IMR-90 (cell line): ENCODE measurements at places on chromosomes 2 and 18. TPM values are rescaled to one million over a fixed set of nuclear protein-coding genes. Genes with fewer than 3 reads are reported as not detected.

DNA sequence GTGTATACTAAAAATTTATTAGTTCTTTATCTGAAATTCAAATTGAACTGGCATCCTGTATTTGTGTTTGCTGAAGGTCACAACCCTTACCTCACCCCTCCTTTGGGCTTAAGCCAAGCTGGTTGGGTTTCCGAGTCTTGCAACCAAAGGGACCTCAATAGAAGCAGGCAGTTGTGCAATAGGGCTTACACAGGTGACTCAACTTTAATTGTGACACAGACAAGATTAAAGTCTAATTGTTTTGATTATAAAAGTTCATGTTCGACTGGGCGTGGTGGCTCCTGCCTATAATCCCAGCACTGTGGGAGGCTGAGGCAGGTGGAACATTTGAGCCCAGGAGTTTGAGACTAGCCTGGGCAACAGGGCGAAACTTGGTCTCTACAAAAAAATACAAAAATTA is 71.5 kb downstream of the RAB31 start:
- DNase-seq, result no peak

DNA sequence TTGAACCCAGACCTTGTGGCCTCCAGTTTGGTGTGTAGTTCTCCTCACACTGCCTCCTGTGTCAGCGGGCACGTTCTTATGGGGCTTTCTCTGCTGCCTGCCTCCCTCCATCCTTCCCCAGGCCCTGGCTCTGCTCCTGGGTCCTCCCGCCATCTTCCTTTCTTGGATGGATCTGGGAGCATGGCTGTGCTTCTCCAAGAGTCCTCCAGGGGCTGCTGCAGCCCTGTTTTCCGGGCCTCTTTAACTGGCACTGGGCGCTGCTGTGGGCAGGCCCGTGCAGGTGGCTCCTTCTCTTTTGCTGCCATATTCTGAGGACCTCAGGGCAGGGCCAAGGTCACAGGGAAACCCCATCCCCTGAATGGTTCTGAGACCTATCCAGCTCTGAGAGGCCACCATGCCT is 17.8 kb downstream of the THNSL2 start:
- DNase-seq, result no peak

GRCh38 chr2:234863043-234863934 is 88.5 kb upstream of the SH3BP4 start:
- peak; percentile 82 for DNase-seq

DNA sequence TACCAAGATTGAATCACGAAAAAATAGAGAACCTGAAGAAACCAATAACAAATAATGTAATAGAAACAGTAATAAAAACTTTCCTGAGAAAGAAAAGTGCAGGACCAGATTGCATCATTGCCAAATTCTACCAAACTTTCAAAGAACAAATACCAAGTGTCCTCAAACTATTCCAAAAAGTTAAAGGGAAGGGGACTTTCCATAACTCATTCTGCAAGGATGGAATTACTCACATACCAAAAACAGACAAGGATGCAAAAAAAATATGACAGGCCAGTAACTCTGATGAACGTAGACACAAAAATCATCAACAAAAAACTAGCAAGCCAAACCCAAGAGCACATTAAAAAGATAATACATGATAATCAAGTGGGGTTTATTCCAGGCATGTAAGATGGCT is 172.3 kb upstream of the SLC35G4 start:
- no peak for DNase-seq

DNA sequence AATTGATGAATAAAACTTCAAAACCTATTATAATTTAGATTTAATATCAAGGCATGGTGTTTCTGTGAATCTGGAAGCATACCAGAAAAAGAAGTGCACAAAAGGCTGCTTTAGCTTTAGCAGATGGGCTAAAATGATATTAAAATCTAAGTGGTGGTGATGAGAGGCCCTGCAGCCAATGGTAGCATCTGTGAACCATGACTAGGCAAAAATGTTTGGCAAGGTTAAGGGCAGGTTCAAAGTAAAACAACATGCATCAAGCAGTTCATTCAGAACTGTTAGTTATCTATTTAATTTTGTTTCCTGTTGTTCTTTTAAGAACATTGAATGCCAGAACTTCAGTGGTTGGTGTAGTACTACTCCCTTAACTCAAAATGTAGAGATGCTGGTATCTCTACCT is 1736.9 kb upstream of the CELF4 start:
- no peak for DNase-seq

DNA sequence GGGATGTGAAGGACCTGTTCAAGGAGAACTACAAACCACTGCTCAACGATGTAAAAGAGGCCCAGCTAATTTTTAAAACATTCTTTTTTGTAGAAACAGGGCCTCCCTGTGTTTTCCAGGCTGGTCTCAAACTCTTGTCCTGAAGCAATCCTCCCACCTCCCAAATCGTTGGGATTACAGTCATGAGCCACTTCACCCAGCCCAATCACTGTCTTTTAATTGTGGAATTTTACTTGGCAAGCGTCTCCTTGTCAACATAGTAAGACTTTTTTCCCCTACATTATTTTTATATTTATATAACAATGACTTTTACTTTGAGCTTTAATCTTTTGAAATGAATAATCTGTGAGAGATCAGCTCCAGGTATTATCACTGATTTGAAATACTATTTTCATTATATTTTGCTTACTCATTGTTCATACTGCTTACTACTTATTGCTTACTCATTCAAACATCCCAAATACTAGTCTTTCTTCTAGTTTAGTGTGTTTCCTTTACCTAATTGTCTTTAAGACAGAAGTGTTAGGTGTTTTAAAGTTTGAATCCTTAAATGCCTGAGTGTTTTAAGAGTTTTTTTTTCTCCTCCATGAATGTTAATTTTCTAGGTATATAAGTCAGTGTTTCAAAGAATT is 48.9 kb downstream of the PTPN4 start:
- no peak for DNase-seq

Gene CPS1
- 18.6 and 20.1 TPM in 2 replicates for total RNA-seq

GRCh38 chr2:27216416-27217137 is 592 bp upstream of the CAD start:
- DNase-seq, result no peak

- DNase-seq, result peak; percentile 54
These were observed 3.2 kb upstream of the DDX1 start for GRCh38 chr2:15588329-15588919.

DNA sequence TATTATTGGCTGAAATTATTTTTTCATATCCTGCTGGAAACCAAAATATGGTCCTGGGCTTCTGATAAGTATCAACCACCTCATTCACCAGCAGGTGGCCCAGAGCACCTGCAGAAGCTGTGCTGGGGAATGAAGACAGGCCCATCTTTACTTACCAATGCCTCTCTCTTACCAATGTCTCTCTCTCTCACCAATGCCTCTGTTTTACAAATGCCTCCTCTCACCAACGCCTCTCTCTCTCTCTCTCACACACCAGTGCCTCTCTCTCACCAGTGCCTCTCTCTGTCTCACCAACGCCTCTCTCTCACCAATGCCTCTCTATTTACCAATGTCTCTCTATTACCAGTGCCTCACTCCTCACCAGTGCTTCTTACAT is 2.3 kb upstream of the MAL start:
- no peak for DNase-seq
